ENCODE measurements at places on chromosomes 7 and 10. TPM values are rescaled to one million over a fixed set of nuclear protein-coding genes. Genes with fewer than 3 reads are reported as not detected.

The GPAM gene
- polyA plus RNA-seq = 16.9 TPM

The NPSR1 gene
- not detected for polyA plus RNA-seq

The NXPH1 gene
- polyA plus RNA-seq = not detected

- no peak for DNase-seq
Observed at GRCh38 chr7:92750946-92751345, 85.4 kb downstream of the CDK6 start.

GRCh38 chr7:2157473-2158279 is 75.1 kb downstream of the MAD1L1 start:
- peak; percentile 82 for DNase-seq

- DNase-seq = no peak
Observed at GRCh38 chr10:110644598-110645462, 694 bp downstream of the RBM20 start.
